ENCODE measurements at places on chromosomes 3 and 15. TPM values are rescaled to one million over a fixed set of nuclear protein-coding genes. Genes with fewer than 3 reads are reported as not detected.

GRCh38 chr3:107241217-107241616, 136.0 kb upstream of the CCDC54 start:
- no peak for DNase-seq

Gene ZBTB11
- 29.8 TPM for total RNA-seq

Gene CPLX3
- total RNA-seq: not detected

DNA sequence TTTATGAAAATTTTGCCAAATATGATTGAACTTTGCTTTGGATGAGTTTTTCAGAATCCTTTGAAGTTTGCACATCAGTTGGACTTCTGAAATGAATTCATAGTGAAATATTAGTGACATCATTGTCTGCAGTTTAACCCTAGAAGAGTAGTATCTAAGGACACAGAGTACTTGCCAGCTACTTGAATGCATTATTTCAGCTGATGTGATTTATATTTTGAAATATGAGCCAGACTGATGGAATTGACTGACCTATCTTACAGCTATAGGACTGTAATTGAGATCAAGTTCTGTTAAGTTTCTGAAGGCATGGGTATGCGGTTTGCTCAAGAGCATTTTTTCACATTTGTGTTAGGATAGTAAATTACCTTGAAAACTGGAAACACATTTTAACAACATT, 51.2 kb downstream of the LYSMD4 start:
- DNase-seq: no peak

Gene UPK1B
- not detected for total RNA-seq

Gene UNC13C
- not detected for total RNA-seq

Gene ST3GAL6
- 27.6 TPM for total RNA-seq

GRCh38 chr3:129502641-129503408, 25.6 kb upstream of the RHO start:
- no peak for DNase-seq

GRCh38 chr3:181704421-181705085, 7.2 kb upstream of the SOX2 start:
- DNase-seq: no peak

GRCh38 chr3:35944926-35945710, 305.8 kb downstream of the ARPP21 start:
- no peak for DNase-seq

GRCh38 chr3:50520849-50521248, 17.4 kb upstream of the CACNA2D2 start:
- no peak for DNase-seq

- no peak for DNase-seq
These were observed 253.8 kb upstream of the IGF1R start for GRCh38 chr15:98394546-98394945.

Gene SMCO1
- total RNA-seq: not detected

- no peak for DNase-seq
These were observed 57.2 kb downstream of the XXYLT1 start for GRCh38 chr3:195213639-195214315.

- no peak for DNase-seq
These were observed 11.0 kb upstream of the USP3 start for GRCh38 chr15:63493436-63493835.

DNA sequence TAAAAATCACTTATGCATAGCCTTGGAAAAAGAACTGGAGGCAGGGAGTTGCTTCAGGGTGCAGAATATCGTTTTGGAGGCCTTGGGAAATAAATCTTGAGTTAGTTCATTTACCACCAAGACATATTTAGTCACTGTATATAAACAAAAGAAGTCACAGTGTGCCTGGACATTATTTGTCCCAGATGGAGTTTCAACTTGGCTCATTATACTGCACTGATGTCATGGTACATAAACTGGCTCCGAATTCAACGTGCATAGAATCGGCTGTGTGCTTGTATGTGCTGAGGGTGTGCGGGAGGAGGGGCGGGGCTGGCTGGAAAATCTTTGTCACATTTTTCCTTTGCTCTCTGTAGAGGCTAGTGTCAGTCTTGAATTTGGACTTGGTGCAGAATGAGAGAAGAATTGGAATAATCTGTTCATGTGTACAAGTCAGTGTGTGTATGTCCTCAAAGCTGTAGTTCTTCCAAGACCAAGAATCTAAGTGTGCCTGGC, 86.6 kb downstream of the FNDC3B start:
- no peak for DNase-seq

Gene STAC
- total RNA-seq: not detected

Gene GPR87
- total RNA-seq: not detected

DNA sequence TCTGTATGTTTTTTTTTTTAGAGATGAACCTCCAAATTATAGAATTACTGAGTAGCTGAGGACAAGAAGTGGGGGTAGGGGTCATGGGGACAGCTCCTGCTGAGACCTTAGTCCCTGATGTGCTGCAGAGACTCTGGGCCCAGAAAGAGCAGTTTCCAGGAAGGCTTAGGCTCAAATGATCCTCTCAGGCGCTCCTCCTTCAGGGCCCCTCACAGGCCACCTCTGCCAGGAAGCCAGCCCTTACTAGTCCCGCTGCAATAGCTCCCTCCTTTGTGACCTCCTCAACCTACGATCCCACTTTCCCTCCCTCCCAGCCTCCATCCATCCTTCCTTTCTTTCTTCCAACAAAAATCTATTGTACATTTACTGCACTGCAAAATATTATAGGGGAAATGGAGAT, 24.6 kb downstream of the SLC28A1 start:
- no peak for DNase-seq

Gene PLSCR2
- not detected for total RNA-seq

DNA sequence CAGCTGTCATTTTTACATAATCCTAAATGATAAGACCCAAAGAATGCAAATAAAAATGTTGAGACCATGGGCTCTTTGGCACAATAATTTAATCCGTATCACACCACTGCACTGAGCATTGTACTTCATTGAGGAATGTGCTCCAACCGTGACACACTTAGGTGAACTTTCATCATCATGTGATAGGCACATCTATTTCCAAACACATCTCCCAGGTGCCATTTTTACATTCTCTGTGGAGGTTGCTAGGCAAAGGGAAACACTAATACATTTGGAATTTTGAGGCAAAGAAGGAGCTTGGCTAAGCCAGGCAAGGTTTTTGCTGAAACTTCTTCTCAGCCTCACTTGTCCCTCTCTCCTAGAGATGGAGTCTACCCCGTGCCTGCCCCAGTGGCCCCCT, 68.7 kb downstream of the LRTM1 start:
- no peak for DNase-seq

Gene TPRG1
- 0.13 TPM for total RNA-seq

Measured in pulmonary artery endothelial cell (primary cell).